ENCODE measurements at places on chromosomes 13 and 19.

DNA sequence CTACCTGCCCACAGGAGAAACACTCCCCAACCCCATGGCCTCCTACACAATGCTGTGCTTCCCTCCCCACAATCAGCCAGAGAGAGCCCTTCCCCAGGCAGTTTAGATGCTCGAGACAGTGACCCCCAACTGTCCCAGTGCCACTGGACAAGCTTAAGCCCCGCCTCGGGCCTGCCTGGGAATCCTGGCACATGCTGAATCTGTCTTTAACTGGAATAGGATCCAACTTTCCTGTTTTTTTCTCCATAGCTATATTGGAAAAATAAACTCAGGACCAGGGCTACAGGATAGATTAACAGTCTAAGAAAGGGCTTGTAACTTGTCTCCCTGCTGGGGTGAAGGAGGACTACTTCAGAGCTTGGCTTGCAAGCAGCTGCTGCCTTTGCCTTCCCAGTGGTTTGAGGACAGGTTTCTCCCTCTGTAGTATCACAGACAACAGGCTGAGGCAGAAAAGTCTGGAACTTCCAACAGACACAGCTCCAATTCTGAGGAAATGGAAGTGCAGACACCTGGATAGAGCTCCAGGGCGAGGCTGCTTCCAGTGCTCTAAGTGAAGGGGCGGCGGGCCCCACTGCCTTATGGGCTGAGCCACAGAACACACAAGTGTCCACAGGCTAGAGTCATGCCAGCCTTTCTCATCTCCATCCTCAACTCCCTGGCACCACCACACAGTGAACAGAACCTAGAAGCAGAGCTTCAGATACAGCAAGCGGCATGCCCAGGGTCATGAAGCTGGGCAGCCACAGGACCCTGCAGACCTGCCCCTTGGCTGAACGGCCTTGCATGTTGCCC, 228.3 kb downstream of the TUBA3C start:
- DNase-seq: no peak

DNA sequence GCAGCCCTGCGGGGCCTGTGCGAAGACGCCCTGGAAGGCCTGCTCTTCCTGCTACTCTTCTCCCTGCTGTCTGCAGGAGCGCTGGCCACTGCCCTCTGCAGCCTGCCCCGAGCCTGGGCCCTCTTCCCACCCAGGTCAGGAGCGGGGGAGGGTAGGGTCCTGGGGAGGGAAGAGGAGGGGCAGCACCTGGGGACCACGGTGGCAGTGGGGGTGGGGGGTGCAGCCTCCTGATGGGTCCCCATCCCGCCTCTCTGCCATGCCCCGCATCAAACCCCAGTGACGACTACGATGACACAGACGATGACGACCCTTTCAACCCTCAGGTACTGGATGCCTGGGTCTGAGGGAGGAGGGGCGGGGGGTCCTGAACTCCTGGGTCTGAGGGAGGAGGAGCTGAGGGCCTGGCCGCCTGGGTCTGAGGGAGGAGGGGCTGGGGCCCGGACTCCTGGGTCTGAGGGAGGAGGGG, 13.4 kb upstream of the LENG8 start:
- DNase-seq: no peak

DNA sequence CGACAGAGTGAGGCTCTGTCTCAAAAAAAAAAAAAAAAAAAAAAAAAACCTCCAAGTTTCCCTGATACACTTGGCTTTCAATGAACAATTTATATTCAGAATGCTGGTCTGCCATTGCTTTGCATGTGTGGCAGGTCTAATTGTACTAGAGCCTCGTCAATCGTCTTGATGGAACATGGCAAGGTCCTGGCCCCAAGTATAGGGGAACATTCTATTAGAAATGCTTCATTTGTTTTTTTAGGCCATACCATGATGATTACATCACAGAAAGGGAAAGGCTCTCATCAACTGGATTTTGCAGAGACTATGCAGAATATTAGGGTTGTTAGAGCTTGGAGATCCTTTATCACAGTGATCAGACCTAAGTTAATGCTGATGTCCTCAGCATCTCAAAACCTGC, 28.0 kb downstream of the SPRY2 start:
- DNase-seq: no peak

DNA sequence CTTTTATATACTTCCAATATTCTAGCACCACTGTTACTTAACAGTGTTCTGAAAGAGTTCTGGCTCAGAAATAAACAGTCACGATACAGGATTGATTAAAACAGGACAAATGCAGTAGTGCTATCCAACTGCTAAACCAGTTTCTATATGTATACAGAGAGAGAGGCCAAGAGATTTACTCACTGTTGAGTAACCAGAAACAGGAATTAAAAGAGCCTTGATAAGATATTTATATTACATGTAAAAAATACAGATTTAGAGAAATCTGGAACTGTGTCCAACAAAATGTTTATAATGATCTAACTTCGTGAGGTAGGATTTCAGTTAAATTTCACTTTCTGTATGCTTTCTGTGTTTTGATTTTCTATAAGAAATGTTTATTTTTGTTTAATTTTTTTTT, 116.6 kb downstream of the CDK8 start:
- no peak for DNase-seq

DNA sequence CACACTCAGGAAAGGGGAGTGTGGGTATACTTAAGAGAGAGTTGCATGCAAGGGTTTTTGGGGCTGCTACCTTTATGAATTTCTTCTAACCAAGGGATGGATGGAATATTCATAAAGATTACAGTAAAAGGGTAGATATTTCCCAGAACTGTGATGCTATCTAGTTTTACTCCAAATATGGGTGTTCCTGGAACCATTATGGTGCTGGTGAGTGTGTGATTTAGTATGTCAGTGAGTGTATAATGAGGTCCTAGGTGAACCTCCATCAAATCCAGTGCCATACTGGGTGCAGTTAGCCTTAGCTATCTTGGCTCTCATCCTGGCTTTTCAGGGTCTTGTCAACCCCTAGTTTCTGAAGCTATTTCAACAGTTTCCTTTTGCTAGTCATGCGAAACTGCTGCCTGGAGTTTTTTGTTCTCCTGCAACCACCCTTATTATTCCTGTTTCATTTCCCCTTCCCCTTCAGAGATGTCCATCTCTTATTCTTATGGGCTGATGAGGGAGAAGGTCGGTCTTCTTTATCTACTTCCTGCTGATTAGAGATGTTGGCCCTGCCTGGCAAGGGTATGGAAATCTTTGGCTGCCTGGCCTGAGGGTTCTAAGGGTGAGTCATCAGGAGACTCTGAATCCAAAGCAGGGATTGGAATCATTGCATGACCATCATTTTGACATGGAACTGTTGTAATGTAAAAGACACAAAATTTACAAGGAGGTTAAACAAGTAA, 202.3 kb downstream of the NBEA start:
- no peak for DNase-seq

GRCh38 chr13:74025369-74025768, 108.8 kb downstream of the KLF12 start:
- no peak for DNase-seq

DNA sequence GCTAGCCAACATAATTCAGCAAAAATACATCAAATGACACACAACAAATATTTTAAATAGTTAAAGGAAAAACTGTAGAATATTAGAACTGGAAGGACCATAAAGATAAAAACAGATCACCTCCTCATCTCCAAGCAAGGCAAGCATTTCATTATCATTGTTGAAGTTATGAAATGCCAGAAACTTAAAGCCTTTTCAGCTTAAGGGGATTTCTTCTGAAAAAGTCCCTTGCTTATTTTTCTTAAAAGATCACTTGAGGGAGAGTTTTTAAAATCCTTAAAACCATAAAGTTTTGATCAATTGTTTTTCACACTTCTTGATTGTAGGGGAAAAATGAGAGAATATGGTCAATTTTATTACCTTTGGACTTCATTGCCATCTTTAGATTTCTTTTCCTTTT, 37.4 kb downstream of the FLT1 start:
- no peak for DNase-seq

- peak; percentile 83 for DNase-seq
Observed at GRCh38 chr13:109764470-109765291, 21.7 kb downstream of the IRS2 start.

DNA sequence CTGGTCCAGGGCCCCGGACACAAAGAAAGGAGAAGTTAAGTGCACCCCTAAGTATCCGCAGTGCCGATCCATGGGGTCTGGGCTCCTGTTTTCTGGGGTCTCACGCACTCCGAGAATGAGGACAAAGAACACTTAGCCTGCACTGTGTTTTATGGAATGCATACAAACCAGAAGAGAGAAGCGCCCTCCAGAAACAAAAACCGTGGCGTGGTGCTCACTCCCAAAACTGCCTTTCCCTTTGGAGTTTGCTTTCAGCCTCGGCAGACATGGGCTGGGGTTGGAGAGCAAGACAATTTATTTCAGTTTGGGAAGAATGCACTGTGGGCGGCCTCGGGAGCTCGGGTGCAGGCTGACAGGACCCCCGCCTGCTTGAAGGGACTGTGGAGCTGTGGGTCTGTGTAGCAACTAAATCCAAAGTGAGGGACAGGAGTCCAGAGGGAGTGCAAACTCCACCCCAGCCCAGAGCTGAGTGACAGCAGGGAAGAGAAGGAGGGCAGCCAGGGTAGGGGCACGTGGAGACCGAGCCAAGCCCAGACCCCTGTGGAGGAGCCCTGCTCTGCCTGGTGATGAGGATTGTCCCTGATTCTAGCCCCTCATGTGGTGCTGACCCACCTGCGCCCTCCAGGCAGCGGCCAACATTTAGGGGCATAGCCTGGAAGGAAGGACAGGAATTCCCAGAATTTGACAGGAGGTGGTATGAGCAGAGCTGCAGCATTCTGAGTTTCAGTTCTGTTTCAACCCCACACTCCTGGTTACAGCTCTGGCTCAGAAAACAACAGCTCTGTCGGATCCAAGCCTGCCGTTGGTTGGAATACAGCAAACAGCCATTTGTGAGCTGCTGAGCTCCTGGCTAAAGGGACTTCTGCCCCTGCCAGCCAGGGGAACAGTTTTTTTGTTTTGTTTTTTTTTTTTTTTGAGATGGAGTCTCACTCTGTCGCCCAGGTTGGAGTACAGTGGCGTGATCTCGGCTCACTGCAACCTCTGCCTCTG, 37.8 kb upstream of the POP4 start:
- DNase-seq: no peak

DNA sequence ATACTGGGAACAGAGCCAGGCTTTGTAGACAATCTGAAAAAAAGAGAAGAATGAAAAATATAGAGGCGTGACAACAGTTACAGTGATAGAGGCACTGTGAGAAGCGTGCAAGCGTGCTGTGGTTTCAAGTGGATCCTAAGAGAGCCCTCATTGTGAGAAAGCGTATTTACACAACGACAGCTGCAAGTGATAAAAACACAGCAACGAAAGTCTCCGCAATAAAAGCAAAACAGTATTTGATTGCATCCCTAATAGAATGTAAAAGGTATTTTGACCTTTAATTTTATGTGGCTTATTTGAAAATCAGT, 642.7 kb upstream of the ARGLU1 start:
- DNase-seq: no peak

DNA sequence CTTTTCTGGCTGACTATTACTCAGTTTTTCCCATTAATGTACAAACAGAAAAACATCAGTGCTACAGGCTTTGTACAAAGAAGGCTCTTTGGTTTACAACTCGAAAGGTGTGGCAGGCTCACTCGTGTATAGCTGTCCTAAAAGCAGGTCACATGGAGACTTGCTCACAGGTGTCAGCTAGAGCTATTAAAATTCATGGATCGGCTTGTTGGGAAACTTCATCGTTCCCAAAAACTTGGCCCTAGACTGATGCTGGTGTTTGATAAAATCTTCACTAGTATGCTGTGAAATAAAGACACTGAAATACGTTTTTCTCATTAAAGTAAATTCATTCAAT, 64.9 kb downstream of the MBNL2 start:
- DNase-seq: no peak

Measured in NCI-H524 (cell line).